ENCODE measurements at places on chromosomes 1 and 21.

- no peak for DNase-seq
Observed at GRCh38 chr1:33334081-33334552, 13.2 kb upstream of the A3GALT2 start.

DNA sequence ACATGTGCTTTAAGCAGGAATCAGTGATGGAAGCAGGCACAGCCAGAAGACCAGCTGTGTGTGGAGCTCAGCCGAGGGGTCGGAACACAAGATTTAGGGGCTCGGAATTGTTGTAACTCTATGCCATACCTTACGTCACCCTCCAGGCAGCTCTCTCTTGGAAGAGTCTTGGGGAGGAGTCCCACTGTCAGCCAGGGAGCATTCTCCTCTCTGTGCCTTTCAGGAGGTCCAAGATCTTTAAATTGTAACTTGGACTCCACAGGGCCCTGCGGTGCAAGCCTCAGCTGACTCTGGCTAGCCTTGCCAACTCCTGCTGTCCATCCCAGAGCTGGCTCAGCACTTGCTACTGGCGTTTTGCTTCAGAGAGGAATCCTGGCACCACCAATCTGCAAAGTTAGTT, 26.4 kb upstream of the ROR1 start:
- DNase-seq, result no peak

DNA sequence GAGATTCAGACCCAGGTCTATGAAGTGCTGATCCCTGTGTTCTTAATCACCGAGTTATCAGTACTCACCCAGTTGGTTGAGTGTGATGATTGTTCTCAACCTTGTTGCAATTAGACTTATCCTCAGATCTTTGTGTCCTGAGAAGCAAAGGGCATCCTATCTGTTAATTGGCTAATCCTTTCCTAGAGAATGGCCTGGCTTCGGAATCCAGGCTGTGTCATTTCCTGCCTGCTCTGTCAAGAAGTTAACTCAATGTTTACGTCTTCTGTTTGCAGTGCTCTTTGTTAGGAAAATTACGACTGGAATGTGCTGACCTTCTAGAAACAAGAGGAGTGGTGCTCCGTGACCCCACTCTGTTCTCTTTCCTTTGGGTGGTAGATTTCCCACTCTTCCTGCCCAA, 14.7 kb downstream of the GAS5 start:
- peak; percentile 14 for DNase-seq

DNA sequence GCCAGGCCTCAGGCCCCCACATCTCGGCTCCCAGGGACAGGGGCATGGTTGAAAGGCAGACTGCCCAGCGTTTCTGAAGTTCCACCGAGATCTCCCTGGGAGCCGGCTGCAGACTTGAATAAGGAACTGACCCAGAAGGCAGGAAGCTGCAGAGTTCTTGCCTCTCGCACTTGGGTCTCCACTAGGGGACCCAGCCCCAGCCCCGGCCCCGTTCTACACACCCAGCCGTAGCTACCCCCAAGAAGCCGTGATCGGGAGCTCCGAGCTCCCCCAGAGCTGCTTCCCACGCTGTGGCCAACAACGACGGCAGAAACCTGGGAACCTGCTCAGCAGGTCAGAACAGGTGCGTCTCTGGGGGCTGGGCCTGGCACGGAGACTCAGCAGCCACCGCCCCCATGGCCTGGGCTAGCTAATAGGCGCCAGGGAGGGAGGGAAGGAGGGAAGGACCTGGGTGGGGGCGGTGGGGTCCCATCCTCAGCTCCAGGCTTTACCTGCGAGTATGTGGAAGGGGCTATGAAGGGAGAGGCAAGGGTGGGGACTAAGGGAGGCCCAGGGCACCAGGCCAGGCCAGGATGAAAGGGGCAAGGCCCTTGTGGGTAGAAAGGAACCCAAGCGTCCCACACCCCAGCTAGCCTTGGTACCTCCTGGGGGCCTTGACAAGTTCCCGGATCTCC, at the start of gene NECTIN4:
Gene NECTIN4 (minus strand): TSS at position 308 of the 674 bp plus-strand sequence. CDS start 262 bp downstream, at position 46.
- peak; percentile 90 for DNase-seq

GRCh38 chr1:205936311-205936710, 6.9 kb downstream of the SLC26A9 start:
- no peak for DNase-seq

DNA sequence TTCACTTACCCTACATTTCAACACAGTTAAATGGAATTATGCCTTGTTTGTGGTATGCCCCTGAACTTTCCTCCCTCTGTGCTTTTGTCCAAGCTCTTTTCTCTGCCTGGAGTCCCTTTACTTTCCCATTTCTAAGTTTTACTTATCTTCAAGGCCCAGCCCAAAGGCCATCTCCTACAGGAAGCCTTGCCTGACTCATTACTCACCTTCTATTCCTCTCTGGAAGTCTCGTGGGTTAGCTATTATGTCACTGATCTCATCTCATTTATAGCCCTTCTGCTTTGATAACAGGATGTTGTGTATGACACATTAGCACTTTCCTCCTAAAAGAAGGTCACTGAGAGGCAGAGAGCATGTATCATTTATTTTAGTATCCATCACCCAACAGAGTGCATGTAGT, 78.8 kb upstream of the CD1D start:
- DNase-seq, result peak; percentile 42

GRCh38 chr1:119298687-119299303, 69.8 kb upstream of the HAO2 start:
- peak; percentile 3 for DNase-seq

DNA sequence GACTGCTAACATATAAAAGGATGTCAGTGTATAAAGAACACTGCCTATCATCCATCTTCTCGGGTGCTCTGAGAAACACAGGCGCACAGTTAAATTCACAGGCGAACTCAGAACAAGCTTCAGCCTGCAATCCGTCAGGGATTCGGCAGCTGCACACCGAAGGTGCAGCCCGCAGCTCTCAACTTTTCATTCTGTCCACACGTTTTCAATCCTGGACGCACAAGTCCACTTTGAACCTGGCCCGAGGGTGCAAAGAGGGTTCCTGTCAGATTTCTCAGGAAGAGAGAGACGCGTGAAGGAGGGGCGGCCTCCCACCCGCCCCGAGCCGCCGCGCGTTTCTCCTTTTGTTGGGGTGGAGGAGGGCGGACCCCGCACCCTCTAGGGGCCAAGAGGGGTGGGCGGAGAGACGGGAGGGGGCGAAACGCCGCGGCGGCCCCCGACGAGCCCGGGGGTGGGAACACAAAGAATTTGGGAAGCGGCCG, 724 bp downstream of the DOCK7 start:
- peak; percentile 78 for DNase-seq

- DNase-seq, result peak; percentile 8
Observed at GRCh38 chr1:29579821-29580425, 343.6 kb downstream of the PTPRU start.

DNA sequence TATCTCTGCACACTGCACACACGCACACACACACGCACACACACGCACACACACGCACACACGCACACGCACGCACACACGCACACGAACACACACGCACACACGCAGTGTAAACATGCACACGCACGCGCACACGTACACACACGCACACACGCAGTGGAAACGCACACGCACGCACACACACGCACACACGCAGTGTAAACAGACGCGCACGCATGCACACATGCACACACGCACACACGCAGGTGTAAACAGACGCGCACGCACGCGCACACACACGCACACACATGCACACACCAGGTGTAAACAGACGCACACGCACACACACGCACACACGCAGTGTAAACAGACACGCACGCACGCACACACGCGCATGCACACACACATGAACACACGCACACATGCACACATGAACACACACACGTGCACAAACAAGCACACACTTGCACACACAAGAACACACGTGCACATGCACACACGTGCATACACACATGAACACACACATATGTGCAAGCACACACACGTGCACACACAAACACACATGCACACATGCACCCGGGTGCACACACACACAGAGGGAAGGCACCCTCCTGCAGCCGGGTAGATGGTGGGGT, 45.2 kb downstream of the PRDM16 start:
- no peak for DNase-seq

GRCh38 chr1:2124446-2125198, 70.0 kb downstream of the FAAP20 start:
- DNase-seq, result no peak

DNA sequence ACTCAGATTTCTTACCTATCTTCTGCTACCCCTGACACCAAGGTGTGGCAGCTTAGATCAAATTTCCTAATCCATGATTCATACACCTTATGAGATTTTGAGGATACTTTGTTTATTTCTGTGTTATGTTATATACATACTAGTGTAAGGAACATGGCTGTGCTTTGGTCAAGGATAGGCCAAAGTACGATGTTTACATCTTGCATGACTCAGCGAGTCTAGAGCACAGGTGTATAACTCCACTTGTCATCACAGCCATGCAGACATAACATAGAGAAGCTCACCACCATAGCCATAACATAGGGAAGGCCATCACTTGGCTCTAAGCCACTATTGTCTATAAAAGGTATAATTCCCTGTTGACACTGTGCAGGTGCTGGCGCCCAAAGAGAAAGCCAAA, 61.2 kb downstream of the GBP6 start:
- DNase-seq, result peak; percentile 99

DNA sequence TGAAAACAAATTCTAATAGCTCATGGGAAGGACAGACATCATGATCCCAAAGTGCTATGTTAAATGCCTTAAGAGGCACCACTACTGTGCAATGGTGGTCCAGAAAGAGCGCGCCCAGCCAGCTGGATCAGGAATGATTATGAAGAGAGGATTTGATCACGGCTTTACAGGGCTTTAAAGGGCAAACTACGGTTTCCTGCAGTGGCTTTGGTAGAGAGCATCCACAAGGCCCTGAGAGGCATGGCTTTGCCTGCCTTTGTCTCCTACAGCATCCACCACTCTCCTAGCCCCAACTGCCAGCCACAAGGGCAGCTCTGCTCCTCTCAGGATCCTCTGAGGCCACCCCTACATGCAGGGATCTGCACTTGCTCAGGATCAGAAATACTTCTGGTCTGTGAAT, 40.7 kb downstream of the ZNF281 start:
- peak; percentile 80 for DNase-seq

- DNase-seq, result no peak
Observed at GRCh38 chr1:183932412-183932811, 105.1 kb downstream of the COLGALT2 start.

- no peak for DNase-seq
Observed at GRCh38 chr21:46113497-46114176, 15.7 kb downstream of the COL6A2 start.

DNA sequence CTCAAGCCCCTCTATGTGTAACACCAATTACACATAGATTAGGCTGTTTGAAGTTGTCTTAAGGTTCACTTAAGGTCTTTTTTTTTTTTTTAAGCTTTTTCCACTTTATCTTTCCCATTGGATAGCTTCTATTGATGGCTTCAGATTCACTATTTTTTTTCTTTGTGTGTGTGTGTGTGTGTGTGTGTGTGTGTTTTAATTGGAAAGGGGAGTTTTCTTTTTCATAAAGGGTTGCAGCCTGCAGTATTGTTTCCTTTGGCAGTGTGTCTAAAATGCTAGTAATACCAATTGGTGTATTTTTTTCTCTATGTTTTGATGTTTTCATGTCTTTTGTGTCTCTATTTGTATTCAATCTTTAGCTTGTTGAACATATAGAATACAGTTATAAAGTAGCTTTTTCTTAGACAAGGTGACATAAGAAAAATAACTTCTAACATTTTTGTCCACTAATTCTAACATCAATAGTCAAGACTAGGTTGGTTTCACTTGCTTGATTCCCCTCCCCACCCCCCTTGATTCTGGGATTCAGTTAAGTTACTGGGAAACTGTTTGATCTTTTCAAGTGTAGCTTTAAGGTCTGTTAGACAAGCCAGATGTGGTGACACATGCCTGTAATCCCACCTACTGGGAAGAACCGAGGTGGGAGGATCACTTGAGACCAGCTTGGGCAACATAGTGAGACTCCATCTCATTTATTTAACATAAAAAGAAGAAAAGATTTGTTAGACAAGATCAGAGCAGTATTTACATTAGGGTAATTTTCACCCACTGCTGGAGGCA, 21.4 kb downstream of the PRRC2C start:
- DNase-seq, result peak; percentile 47

DNA sequence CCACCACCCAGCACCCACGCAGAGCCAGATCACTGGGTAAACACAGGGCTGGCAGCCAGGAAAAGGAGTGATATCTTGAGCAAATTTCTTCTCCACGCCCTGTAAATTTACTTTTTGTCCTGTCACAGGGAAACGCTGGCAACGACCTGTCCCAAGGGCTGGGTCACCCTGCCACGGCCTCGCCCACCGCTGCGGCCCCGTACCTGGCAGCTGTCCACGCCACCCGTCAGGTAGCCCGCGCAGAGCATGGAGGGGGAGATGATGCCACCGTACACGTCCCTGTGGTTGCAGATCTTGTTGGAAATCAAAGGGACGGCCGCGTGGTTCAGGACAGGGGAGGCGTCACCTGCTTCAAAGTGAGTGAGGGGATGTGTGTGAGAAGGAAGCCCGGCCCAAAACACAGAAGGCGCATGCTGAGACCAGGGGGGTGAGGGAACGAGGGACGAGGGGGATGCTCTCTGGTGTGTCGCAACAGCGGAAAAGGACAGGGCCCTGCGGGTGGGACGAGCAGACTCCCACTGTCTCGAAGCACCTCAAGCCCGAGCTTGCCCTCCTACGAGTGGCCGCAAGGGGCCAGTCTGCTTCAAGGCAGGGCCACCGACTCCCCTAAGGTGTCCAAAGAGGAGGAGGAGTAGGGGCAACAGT, 10.1 kb upstream of the TFF1 start:
- peak; percentile 38 for DNase-seq

GRCh38 chr1:179831852-179832699, 45.5 kb downstream of the TOR1AIP2 start:
- DNase-seq, result no peak

GRCh38 chr1:36553591-36554322, 71.0 kb upstream of the CSF3R start:
- DNase-seq, result peak; percentile 83

GRCh38 chr1:247387565-247387964, 28.4 kb upstream of the NLRP3 start:
- DNase-seq, result no peak

DNA sequence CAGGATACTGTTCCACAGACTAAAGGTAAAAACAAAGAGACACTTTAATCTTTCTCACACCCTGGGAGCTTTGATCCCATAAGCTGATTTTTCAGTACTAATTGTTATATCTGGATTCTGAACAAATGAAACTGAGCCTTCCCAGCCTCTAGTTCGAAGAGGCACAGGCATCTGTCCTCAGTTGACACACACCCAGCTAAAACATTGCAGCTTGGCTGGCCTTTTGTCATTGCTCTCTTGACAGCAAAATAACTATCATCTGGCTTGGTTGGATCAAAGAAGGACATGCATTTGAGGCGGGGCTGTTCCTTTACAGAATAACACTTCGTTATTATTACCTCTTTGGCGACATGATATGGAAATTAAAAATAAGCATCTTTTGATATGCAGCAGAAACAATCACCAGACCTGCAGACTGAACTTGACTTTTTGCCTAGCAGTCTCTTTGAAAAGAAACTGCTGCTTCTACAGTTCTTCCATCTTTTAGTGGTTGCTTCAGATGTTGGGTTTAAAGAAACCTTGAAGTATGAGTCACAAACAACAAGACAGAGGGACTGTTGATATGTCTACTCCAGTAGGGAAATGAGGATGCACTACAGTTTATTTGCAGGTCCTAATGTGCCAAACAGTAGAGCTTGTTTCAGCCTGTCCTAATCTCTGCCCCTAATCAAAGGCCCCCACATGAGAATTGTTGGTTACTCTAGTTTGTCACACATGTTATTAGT, 166.5 kb downstream of the TPR start:
- DNase-seq, result no peak
